ENCODE measurements at places on chromosomes 12 and 14.

- no peak for DNase-seq
Measured at GRCh38 chr12:106712768-106713167, 61.7 kb upstream of the RIC8B start.

DNA sequence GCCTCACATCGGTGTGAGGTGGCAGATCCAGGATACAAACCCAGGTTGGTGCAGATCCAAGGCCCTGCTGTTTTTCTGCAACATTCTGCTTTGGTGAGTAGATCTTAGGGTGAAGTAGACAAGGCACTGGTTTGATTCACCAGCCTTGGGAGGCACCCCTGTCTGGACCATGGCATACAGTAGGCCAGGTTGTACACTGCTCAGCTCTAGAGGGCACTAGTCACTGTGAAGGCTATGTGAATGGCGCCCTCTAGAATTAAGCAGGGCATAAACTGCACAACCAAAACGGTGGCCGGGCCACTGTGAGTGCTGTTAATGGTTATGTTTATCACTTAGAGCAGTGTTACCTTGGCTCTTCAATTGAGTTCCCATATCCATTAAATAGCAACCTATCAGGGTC lies 280.6 kb upstream of the PWP1 start:
- DNase-seq = no peak

- DNase-seq = no peak
Measured at GRCh38 chr12:123845881-123846280, 83.8 kb downstream of the DNAH10 start.

GRCh38 chr14:104278214-104278534 lies 139.8 kb downstream of the KIF26A start:
- no peak for DNase-seq

- DNase-seq = no peak
Measured at GRCh38 chr14:61607570-61608244, 87.6 kb upstream of the HIF1A start.

- DNase-seq = no peak
Measured at GRCh38 chr12:119176267-119177055, 2.3 kb upstream of the HSPB8 start.

GRCh38 chr12:104155711-104156555 lies 17.9 kb upstream of the NFYB start:
- no peak for DNase-seq

- DNase-seq = no peak
Measured at GRCh38 chr12:94781835-94782234, 131.5 kb upstream of the TMCC3 start.

DNA sequence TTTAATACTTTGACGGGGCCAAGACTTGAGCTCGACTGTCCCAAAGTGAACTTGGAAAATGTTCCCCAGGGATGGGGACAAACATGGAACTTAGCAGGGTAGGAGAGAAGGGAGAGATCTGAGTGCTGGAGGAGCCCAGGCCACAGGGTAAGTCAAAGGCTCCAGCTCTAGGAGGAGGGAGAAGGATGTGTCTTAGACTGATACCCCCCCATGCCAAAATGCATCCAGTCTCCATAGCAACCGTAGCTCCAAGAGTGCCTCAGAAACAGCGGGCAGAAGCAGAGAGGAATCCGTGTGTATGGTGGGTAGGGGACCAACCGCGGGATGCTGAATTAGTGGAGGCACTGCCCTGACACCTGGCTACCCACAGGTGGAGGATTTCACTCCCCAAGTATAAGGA lies 845 bp upstream of the AGAP2 start:
- no peak for DNase-seq

GRCh38 chr12:92571844-92572543 lies 130.8 kb upstream of the PLEKHG7 start:
- no peak for DNase-seq

DNA sequence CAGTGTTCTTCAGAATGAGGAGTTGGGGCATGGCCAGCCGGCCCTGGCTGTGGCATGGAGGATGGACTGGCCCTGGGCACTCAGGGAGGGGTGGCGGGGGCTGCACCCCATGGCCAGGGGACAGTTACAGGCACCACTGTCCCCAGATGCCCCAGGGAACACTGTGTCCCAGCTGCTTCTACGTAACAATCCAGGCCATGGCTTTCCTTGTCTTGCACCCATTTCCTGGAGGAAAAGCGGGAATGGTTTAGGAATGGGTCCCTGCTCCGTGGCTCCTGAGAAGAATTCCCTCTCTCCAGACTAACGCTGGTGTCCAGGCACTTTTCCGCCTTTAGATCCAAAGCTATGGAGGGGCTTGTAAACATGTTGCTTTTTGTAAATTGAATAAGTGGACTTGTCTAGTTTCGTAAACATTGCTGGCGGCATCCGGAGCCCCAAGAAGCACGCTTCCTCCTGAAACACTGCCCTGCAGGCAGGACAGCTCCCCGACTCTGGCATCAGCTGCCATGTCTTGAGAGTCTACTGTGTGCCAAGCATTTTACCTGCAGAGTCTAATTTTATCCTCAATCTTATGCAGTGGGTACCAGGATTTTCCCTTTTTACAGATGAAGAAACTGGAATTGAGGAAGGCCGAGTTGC lies 238.3 kb downstream of the SLC41A2 start:
- no peak for DNase-seq

- peak; percentile 25 for DNase-seq
Measured at GRCh38 chr14:72451054-72451972, 442.6 kb downstream of the DPF3 start.

- no peak for DNase-seq
Measured at GRCh38 chr12:24551163-24551786, 397.6 kb downstream of the BCAT1 start.

- peak; percentile 81 for DNase-seq
Measured at GRCh38 chr12:132614861-132615578, 3.6 kb upstream of the P2RX2 start.

DNA sequence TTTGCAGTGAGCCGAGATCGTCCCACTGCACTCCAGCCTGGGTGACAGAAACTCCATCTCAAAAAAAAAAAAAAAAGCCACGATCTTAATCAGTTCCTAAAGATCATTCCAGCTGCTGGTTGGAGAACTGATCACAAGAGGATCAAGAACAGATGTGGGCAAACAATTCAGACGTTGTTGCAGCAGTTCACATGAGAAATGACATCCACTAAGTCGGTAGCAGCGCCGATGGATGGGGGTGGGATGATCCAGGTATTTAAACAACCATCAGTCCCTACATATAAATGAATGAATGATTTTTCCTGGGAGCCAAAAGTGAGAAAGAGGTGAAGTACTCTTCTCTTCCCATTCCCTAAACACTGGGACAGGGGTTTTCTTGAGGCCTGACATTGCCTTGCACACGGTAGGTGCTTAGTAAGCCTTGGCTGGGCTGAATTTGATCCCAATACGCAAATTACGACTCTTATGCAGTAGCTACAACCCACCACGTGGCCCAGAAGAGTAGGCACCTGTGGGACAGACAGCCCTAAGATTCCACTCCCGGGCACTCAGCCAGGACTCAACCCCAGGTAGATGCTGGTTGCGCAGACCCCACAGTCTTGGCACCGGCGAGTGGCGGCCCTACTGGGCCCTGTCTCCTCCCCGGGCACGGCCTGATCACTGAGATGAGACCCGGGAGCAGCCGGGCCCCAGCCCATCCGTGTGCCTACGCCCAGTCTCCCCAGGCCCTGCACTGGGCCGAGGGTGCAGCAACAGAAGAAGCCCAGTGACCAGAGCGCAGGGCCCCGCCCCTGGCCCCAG lies 565 bp downstream of the SPRYD3 start:
- DNase-seq = peak; percentile 48

- no peak for DNase-seq
Measured at GRCh38 chr14:75214558-75214957, 38.1 kb upstream of the TMED10 start.

DNA sequence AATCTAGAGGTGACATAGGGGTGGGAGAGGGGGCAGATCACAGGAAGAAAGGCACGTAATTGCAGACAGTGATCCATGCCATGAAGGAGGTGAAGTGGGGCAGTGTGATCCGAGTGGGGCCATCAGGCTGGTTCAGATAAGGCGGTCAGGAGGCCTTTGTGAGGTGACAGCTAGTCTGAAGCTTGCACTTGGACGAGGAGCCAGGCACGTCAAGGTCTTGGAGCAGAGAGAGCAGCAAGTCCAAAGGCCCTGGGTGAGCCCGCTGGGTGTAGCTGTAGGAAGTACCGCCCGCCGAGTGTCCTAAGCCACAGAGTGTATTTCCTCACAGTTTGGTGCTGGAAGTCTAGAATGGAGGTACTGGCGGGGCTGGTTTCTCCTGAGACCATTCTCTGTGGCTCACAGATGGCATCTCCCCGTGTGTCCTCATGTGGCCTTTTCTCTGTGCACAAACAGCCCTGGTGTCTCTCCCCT lies 23.6 kb downstream of the RHOF start:
- no peak for DNase-seq

DNA sequence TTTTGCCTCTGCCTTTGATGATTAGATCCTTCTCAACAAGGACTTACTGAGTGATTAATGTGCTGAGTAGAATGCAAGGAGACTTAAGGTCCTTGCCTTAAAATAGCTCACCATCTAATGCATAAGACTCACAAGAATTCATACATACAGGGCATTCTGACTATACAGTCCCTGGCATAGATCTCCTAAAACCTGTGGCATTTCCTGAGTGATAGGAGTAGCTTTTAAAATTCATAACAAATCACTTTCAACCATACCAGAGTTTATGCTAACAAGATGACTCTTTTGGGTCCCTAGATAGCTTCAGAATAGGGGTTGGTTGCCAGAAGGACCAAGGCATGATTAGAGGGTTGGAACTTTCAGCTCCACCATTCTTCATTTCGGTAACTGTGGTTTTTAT lies 48.8 kb downstream of the STXBP6 start:
- no peak for DNase-seq

DNA sequence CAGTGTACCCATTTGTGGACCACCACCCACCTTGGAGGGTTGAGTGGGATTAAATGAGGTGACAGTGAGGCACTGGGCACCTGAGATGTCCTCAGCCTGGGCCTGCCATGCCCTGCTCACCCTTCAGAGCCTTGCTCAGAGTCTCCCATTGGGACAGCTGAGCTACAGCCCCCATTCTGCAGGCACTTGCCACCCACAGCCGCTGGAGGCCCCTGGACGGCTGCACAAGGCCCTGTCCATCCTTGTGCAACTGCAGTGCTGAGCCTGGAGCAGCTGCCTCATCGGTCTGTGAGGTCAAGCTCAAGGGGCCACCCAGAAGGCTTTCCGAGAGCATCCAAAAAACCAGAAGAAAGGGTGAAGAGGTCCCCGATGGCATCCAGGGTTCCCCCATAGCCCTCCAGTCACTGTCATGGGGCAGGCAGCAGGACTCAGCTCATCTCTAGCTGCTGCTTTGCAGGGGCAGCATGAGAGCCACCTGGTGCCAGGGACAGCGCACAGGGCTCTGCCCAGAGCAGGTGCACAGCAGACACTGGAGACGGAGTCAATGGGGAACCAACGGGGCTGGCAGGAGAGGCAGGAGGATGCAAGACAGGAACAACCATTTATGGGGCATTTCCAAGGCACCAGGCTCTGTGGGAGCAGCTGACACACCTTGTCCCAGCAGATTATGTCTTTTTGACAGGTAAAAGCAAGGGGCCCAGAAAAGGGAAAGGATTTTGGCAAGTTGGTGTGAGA lies 84.6 kb downstream of the ARL6IP4 start:
- DNase-seq = no peak

DNA sequence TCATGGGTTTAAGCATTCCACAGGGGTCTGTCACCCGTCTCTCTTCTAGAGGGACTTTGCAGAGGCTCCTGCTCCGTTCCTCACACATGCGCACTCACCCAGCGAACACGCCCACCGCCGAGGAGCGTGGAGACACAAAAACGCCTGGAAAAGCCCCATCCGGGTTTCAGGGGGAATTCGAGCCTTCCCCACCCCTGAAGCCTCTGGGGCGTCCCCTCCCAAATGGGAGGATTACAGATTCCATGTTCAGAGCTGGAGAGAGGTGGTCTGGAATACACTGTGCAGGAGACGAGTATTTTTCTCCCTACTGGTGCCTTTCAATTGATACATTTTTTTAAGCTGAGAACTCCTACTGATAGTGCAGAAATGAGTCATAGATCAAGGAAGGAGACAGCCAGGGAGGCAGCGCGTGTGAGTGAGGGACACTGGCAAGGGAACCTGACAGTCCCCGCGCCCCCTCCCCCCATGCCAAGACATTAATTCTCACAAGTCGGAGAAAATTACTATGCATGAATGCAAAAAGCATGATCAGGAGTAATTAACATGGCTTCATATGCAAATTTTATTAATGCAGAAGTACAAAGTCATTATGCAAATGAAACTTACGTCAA lies 36.9 kb downstream of the BCL11B start:
- DNase-seq = no peak

GRCh38 chr12:116244474-116245090 lies 32.9 kb downstream of the MED13L start:
- DNase-seq = no peak

- DNase-seq = no peak
Measured at GRCh38 chr14:68139431-68140075, 320.0 kb downstream of the RAD51B start.

DNA sequence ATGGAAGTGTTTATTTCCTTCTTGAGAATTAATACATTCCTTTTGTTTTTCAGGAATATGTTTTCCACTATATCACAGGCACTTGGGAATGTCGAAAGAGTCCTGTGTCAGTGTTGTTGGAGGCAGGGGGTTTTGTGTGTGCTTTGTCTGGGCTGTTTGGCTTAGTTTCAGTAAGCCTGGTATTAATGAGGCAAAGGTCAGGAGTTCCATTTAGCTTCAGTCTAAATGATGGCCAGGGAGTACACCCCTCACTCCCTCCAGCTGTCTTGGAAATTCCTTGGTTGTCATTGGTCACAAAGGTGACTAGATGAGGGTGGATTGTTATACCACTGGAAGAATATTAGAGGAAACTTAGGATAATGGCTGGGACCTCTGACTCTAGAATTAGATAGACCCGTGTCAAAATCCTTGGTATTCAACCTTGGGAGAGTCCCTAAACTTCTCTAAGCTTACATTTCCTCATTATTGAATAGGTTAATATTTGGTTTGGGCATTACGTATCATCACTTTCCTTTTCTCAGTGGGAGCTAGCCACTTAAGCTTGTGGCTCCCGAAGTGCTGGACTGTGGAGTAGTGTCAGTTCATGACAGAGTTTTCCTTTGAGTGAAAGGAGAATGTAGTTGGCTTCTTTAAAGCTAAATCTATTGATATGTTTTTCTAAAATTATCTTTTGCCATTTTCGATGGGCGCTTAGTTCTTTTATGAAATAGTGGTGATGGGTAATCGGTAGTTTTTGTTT lies 5.2 kb downstream of the FRS2 start:
- no peak for DNase-seq

- DNase-seq = no peak
Measured at GRCh38 chr12:85277900-85278597, 2.0 kb upstream of the ALX1 start.

GRCh38 chr14:50856660-50857059 lies 15.2 kb upstream of the ABHD12B start:
- no peak for DNase-seq

GRCh38 chr12:26867080-26867479 lies 34.1 kb upstream of the ITPR2 start:
- no peak for DNase-seq
